Activated T-helper 1 cell treated with anti-CD3 and anti-CD28 coated beads, Interleukin-12 subunit alpha, Interleukin-12 subunit beta, Interleukin-2, Interleukin-4 antibody, amounts not matched to agents 30 ng/mL and 10 ng/mL and 1 ng/mL, durations not matched to agents 14 hours and 24 hours and 36 hours (primary cell): ENCODE measurements at places on chromosomes 1 and 21.
A peak's percentile ranks its signal among the peaks of the same experiment; 100 is the strongest.

- no peak for DNase-seq
Observed at GRCh38 chr1:229507502-229507901, 639 bp downstream of the NUP133 start.

DNA sequence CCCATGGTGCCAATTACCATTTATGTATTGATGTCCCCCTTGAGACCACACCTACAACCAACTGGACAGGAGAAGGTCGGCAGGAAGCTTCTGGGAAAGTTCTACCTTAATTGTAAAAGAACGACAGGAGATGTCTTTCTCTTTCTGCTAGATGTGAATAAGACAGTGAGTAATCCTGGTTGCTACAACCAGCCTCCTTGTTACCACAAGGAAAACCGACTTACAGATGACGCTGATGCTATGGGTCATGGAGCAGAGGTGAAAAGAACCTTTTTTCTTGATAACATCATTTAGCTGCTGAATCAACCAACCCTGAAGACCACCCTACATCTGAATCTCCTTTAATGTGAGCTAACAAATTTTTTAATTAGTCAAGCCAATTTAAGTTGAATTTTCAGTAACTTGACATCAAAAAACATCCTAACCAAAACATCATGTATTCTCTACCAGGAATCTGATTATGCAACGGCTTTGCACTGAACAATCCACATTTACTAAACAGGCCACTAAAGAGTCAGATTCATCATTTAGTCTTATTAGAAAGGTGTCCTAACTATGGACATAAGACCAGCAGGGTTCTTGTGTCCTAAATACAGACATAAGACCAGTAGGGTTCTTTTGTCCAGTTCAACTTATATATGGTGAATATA is 23.0 kb downstream of the RGS2 start:
- no peak for DNase-seq

GRCh38 chr1:177311111-177311510 is 140.4 kb downstream of the BRINP2 start:
- DNase-seq, result no peak

DNA sequence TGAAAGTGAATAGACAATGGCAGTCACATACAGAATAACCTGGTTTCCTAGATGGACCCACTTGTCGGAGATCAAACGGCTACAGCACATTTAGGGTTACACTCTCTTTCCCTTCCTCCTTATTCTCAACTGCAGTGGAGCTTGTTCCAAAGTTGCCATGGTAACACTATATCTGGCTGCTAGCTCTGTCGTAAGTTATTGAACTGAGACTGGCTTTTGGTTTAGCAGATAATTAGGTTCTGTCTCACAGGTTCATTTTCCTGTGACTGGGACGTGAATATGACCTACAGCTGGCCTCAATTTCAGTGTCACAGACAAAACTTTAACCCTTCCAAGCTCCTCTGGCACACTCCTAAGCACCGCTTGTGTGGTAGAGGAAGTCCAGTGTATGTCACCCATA is 875.8 kb downstream of the USP25 start:
- DNase-seq, result no peak

DNA sequence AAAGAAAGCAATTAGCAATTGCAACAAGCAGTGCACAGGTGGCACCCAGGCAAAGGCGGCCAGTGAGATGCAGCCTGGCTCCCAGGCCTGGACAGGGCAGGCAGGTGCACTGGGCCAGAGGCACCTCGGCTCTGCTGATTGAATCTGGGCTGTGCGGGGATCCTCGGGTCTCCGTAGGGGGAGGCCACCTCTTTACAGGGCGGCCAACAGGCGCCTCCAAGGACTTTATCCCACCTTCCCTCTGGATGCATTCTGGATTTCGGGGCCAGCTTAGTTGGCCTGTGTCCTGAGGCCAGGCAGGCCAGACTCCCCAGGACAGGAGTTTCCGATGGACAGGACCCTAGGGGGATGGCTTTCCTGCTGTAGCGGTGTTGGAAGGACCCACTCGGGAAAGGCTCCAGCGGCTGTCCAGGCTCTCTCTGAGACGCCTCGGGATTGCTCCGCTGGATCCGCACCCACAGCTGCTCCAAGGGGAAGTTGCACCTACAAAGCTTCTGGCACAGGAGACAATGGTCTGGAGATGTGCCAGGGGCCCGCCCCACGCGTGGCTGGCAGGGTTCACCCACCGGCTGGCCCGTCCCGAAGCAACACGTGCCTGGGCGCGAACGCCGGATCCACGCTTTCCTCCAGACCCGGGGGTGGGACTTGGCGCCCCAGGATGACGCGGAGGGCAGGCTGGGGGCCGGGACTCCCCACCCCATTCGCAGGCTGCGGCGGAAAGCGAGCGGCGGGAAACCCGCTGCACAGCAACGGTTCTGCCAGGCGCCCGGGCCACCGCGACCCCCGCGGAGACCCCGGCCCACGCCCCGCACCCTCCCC is 810 bp downstream of the SLC19A1 start:
- DNase-seq, result peak; percentile 77

DNA sequence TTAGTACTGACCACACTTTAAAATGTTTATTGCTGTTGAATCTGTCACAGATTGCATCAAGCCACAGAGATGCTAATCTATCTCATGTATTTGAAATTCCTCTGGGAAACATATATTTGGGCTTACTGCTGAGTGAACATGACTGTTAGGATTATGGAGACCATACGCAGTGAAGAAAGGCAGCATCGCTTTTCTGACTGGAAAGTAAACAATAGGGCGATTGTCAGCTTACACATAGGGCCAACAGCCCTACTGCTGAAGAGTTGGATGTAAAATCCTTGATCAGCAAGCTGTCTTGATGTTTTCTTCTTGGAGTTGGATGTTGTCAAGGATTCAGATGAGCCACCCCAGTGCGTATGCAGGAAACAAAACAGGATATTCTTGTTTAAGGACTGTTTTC is 368.7 kb upstream of the ADGRL2 start:
- DNase-seq, result no peak

GRCh38 chr1:156055281-156056048 is 883 bp downstream of the LAMTOR2 start:
- DNase-seq, result no peak

DNA sequence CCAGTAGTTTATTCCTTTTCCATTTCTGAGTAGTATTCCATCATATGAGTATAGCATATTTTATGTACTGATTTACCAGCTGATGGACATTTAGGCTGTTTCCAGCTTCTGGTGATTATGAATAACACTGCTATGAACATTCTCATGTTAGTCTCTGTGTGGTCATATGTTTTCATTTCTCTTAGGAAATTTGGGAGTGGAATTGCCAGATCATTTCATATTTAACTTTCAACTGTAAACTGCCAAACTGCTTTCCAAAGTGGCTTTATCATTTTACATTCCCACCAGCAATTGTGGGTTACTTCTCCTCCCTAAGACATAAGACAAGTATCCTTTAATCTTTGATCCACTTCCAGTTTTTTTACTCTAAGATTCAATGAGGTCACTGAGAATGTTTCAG is 85.7 kb upstream of the RALGPS2 start:
- no peak for DNase-seq

GRCh38 chr1:228147768-228148167 is 2.0 kb upstream of the GJC2 start:
- DNase-seq, result no peak

DNA sequence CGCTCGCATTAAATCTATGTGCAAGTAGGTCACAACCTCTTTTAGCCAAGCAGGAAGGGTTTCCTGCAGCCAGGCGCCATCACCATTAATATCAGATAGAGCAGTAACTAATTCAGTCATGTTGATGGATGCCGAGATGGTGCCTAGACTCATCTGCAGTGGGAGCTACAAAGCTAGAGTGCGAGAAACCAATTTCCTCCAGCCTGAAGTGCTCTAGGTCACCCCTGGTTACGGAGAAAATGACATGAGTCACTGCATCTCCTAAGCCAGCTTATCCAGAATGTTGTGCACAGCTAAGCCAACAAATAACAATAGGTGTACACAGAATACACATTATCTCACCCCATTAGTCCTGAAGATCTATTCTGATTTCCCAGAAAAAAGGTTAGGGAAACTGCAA is 36.0 kb downstream of the OVAAL start:
- no peak for DNase-seq
